Globus pallidus (tissue), 1 donor: ENCODE measurements at places on chromosomes 3 and 15.

- no peak for DNase-seq
Observed at GRCh38 chr3:196886144-196886543, 18.4 kb downstream of the SENP5 start.

GRCh38 chr3:11379824-11380701 is 107.9 kb downstream of the ATG7 start:
- DNase-seq = peak; percentile 42

GRCh38 chr15:79102595-79102994 is 12.0 kb upstream of the RASGRF1 start:
- no peak for DNase-seq

- DNase-seq = no peak
Observed at GRCh38 chr3:98977520-98977919, 76.0 kb upstream of the DCBLD2 start.

GRCh38 chr3:72380193-72380592 is 468.1 kb downstream of the SHQ1 start:
- no peak for DNase-seq

DNA sequence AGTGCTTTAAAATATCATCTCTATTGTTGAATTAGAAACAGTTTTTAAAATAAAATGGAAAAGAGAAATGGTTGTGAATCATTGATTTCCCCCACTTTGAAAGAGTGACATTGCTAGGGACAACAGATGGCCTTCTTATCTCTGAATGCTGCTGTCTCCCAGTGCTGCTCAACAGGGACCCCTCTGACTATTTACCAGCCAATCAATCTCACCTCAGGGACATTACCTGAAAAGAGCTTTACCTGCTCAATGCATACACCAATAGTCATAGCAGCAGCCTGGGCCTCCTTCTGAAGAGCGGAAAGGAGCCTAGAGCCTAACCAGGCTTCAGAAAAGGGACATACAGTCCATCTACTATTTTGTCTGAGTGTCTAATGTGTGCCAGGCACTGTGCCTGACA is 162.8 kb downstream of the CGGBP1 start:
- no peak for DNase-seq

- no peak for DNase-seq
Observed at GRCh38 chr3:141056751-141057171, 5.6 kb downstream of the SPSB4 start.

- DNase-seq = no peak
Observed at GRCh38 chr3:103388214-103388613, 953.4 kb downstream of the ZPLD1 start.
